Stimulated activated CD4-positive, alpha-beta T cell treated with anti-CD3 and anti-CD28 coated beads, Interleukin-4, amount 100 ng/mL, for 24 hours (primary cell): ENCODE measurements at places on chromosomes 1 and 21.

DNA sequence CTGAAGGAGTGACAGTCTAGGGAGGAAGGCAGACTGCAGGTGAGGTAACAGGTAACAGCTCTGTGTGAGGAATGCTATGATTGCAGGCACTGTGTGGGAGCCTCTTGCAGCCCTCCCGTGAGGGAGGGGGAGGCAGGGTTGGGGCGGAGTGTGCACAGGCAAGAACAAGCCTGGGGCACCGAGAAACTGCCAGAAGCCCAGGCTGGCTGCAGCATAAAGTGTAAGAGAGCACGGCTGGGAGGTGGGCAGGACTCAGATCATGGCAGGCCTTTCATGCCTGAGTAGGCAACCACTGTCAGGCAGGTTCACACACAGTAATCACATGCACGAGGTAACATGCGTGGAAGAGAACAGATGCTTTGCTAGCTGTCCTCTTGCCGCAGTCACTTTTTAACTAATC lies 11.3 kb upstream of the RHEX start:
- no peak for DNase-seq

GRCh38 chr1:227768125-227768439 lies 32.8 kb downstream of the SNAP47 start:
- DNase-seq, result no peak

DNA sequence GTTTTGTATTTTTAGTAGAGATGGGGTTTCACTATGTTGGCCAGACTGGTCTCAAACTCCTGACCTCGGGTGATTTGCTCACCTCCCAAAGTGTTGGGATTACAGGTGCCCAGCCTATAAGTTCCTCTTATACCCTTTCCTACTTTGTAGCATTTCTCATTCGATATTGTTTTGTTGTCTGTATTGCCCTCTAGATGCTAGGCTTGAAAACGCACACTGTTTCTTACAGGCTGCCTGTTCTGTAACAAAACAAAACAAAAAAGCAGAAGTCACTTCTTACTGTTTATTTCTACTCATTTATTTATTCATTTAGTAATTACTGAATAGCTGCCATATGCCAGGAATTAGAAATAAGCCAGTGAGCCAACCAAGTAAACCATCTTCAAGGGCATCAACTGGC lies 136.9 kb upstream of the BMP8A start:
- DNase-seq, result no peak

DNA sequence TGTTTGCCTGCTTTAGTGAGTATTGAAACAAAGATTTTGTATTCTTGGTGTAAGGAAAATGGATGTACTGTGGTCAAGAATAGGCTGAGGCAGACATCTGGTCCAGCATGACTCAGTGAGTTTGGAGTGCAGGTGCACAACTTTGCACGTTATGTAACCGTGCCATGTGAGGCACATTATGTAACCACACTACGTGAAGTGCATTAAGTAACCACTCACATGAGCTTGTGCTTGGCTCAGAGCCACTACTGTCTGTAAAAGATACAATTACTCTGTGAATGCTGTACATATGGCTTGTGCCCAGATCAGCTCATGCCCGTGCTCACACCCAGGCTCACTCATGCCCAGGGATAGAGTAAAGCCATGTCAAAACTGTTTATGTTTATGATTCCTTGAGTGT lies 216.8 kb downstream of the CTH start:
- DNase-seq, result no peak

- no peak for DNase-seq
These were observed 24.2 kb upstream of the OSBPL9 start for GRCh38 chr1:51592711-51593110.
